Left hindlimb (tissue), 1 donor: ENCODE measurements at places on chromosomes 4 and X.

DNA sequence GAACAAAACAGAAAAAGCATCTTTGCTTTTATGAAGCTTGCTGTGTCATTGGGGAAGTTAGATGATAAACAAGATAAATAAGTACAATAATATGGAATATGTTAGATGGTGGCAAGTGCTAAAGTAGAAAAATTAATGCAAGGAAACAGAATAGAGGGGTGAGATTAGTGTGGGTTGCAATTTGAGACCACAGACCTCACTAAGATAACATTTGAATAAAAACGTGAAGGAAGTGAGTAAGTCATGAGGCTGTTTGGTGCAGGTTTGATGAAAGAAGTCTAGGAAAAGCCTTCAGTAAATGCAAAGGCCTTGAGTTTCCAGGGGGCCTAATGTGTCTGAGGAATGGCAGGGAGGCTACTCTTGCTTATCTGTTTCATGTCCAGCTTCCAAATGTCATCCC lies 102.5 kb downstream of the CFAP299 start:
- no peak for DNase-seq

GRCh38 chr4:17329046-17329445 lies 182.8 kb downstream of the QDPR start:
- no peak for DNase-seq

GRCh38 chrX:143683486-143683885 lies 37.1 kb downstream of the SPANXN2 start:
- DNase-seq = no peak

DNA sequence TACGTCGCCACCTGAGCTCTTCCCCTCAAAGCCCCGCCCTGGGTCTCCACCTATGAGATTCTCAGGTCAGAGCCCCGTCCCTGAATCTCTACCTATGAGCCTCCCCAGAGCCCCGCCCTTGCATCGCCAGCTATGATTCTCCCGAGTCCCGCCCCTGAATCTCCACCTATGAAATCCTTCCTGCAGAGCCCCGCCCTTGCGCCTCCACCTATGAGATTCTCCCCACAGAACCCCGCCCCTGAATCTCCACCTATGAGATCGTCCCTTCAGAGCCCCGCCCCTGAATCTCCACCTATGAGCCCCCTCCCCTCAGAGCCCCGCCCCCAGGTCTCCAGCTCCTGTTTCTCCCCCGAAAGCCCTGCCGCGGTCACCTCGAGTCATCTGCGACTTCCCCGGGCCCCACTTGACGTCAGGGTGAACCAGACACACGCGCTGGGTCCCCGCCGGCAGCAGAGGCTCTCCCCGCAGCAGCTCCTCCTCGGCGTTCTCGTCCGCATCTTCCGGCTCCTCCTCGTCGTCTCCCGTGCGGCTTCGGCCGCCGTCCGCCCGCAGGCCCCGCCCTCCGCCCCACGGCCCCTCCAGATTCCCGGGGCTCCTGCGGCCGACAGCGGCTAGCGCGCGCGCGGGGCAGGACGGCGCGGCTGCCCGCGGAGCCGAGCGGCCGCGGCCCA lies 393 bp downstream of the GTPBP6 start:
- DNase-seq = peak; percentile 97

DNA sequence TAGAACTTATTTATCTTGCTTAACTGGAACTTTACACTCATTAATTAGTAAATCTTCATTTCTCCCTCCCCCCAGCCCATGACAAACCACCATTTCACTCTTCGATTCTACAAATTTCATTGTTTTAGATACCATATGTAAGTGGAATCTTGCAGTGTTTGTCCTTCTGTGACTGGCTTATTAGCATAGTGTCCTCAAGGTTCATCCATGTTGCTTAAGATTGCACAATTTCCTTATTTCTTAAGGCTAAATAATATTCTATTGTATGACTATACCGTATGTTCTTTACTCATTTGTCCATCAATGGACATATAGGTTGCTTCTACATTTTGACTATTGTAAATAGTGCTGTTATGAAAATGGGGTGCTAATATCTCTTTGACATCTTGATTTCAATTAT lies 24.5 kb upstream of the RNF212 start:
- DNase-seq = no peak

DNA sequence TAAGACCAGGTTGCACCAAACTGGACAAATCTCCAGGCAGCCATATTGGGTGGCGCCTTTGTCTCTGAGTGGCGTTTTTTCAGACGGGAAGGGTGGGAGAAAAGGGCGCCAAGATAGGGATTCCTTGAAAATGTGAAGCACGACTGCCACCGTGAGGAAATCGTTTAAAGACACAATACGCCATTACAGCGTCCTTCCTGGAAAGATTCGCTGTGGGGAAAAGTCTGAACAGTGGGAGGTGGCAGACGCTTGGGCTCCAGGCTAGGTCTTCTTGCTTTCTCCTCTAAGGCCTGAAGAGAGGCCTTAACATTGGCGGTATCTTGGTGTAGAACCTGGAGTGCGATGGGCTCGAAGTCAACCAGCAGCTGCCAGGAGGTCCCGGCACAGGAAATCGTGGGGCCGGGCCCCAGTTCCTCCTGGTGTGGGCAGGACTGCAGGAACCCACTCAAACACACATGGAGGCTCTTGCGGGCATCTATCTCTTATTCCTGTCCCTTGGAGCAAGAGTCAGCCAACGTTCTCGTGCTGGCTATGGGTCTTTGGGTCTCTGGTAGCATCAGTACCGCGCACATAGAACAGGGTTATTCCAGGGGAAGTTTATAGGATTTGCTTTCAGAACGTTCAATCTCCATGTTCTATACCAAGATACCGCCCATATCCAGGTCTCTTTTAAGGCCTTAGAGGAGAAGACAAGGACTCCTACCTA lies 208.8 kb downstream of the OR13H1 start:
- DNase-seq = no peak

DNA sequence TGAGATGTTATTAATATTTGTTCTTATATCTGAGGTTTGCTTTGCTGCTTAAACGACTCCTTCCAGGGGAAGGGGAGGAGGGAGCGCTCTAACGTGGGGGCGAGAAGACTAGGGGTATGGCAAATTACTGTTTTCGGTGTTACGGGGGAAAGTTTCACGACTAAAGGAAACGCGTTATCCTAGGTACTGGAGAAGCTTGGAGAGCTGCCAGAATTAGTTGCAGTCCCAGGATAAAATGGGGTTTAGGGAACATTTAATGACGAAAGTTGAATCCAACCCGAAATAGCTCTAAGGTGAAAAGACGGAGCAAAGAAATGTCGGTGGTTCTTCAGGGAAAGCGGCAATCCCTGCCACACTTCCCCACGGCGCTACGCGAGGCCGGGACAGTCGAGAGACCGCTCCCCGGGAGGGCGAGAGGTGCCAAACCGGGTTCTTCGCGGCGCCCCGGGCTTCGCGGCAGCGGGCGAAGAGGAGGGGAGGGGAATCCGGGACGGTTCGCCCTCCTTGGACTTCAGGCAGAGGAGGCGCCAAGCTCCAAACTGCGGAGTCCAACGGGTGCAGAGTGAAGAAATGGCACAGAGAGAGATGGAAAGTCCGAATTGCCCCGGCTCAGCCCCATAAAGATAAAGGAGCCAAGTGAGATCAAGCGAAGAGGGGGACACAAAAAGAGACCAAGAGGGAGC lies 724 bp downstream of the THOC2 start:
- DNase-seq = peak; percentile 27

GRCh38 chr4:150108691-150109090 lies 30.4 kb downstream of the DCLK2 start:
- DNase-seq = no peak

DNA sequence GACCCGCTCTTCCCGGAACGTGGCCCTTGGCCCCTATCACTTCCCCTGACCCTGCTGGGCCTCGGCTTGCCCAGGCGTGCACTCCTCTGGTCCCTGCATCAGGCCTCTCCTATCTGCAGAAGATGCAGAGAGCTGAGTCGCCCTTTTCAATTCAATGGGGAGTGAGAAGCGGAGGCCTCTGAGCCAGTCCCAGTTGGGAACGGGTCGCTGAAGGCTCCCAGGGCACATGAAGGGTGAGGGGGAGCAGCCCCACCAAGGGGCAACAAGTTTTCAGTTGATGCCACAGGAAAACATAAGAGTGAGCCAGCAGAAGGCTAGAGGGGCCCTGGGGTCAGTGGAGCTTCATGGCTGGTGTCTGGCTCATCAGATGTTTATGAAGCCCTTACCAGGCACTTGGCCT lies 17.1 kb downstream of the PSAPL1 start:
- DNase-seq = peak; percentile 18

- no peak for DNase-seq
Measured at GRCh38 chrX:2913118-2913517, 16.0 kb downstream of the ARSD start.

- no peak for DNase-seq
Measured at GRCh38 chr4:39636531-39637184, 2.0 kb downstream of the SMIM14 start.

DNA sequence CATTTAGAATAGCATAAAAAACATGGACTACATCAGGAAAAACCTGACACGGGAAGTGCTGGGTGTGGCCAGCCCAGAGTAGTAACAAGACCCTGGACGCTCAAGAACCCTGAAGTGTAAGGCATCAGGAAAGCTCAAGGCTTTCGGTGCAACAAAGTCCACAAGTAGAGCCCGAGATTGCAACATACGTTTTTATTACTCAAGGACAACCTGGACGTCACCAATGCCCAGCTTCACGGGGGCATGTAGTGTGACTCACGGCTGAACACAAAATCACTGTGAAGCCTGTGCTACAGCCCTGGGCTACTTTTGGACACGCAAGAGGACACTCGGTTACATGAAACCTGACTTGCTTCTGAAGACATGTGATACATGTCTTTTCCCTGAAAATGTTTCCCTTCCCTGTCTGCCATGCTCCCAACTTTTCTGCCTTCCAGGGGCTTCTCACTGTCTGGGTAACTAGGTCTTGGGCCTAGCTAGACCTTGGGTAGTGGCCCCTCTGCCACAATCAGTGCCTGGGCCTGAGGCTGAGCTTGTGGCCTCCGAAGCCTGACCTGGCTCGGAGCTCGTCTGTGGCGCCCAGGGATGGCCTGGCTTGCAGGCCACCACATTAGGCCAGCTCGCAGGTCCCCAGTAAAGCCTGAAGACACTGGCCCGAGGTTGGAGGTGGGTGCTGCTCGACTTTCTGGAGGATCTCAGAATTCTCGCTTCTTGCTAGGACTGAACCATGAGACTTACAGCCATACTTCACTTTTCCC lies 9.2 kb downstream of the IRAK1 start:
- DNase-seq = no peak

DNA sequence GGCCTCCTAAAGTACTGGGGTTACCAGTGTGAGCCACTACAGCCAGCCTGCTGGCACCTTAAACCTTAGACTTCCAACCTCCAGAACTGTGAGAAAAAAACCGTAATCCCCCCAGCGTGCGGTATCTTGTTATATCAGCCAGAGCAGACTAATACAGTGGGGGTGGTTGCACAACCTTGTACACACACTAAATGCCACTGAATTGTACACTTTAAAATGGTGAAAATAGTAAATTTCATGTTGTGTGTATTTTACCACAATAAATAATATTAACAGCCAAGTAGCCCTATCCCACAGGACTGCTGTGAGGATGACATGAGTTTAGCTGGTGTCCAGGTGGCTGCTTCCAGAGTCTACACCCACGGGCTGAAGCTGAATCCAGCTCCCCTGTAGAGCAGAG lies 38.8 kb downstream of the ZBTB49 start:
- no peak for DNase-seq
